Fibroblast of lung (primary cell): ENCODE measurements at places on chromosomes 6 and 20. TPM values are rescaled to one million over a fixed set of nuclear protein-coding genes. Genes with fewer than 3 reads are reported as not detected.

- H3K4me3 ChIP-seq = peak overlapping the region; percentile 94
- H3K36me3 ChIP-seq = no peaks in the 10 kb centered on the region
- no peaks in the 10 kb centered on the region for H3K27me3 ChIP-seq
- DNase-seq = no peak
Observed at GRCh38 chr20:33399924-33400323, 1.4 kb downstream of the CDK5RAP1 start.

GRCh38 chr6:33857093-33857931 is 53.5 kb upstream of the MLN start:
- DNase-seq = no peak
- no peaks in the 10 kb centered on the region for H3K4me1 ChIP-seq
- H3K36me3 ChIP-seq = no peaks in the 10 kb centered on the region
- H3K27ac ChIP-seq = no peak overlapping the region
- H3K4me3 ChIP-seq = no peak overlapping the region
- H3K27me3 ChIP-seq = no peaks in the 10 kb centered on the region

DNA sequence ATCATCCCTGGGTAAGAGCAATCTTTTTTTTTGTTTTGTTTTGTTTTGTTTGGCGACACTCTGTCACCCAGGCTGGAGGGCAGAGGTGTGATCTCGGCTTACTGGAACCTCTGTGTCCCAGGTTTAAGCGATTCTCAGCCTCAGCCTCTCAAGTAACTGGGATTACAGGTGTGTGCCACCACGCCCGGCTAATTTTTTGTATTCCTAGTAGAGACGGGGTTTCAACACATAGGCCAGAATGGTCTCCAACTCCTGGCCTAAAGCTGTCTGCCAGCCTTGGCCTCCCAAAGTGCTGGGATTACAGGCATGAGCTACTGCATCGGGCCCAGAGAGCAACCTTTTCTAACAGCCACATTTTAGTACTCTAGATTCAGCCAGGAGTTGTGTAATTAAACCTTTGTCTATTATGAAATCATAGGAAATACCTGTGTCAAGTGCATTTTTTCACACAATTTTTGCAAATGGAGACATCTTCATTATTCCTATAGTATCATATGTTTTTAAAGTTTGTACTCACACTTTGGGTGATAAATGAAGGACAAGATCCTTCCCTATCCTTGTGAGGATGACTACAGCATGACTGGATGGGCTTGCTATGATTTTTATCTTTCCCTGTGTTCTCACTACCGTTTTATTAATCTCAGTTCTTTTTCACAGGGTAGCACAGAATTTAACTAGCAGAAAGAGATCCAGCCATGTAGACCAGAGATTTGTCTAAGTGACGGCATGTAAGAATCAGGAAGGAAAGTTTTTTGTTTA is 82.6 kb downstream of the OR2B2 start:
- H3K27me3 ChIP-seq = no peaks in the 10 kb centered on the region
- H3K27ac ChIP-seq = peak overlapping the region; percentile 85
- DNase-seq = no peak
- peak overlapping the region; percentile 80 for H3K4me3 ChIP-seq
- no peaks in the 10 kb centered on the region for H3K36me3 ChIP-seq

- H3K4me3 ChIP-seq = no peak overlapping the region
- H3K4me1 ChIP-seq = no peaks in the 10 kb centered on the region
- no peak overlapping the region for H3K27ac ChIP-seq
Observed at GRCh38 chr6:29227235-29227634, 56.5 kb downstream of the OR2J2 start.

DNA sequence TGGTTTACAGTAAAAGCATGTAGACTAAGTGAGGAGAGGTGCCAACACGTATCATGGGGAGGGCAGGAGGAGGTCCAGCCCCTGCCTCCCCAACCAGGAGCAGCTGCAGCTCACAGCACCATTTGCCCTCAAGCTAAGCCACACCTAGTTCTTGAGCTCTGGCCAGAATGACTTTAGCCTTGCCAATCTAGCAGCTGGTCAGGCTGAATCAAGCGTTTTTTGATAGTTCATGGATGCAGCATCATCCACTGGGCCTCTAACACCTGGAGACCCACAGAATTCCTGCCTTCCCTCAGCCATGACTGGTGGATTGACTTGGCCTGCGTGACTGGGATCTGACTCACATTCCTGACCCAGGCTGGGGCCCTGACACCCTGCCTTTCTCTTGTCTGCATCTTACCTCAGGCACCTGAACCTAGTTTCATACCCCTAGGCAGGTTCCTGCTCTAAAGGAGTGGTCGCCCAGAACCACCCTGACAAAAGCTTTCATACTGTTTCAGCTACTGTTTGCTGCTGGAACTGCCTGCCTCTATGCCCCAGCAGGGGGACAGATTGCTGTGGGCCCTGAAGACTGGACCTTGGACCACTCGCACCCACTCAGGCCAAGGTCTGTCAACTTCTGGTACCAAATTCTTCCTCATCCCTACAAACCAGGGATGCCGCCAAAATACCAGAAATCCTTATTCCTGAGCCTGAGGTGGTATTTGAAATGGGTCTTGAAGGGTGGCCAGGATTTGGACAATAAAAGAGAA is 122.3 kb downstream of the QRSL1 start:
- no peak for DNase-seq
- no peaks in the 10 kb centered on the region for H3K4me1 ChIP-seq
- no peaks in the 10 kb centered on the region for H3K36me3 ChIP-seq
- no peak overlapping the region for H3K4me3 ChIP-seq

- no peaks in the 10 kb centered on the region for H3K27me3 ChIP-seq
- H3K27ac ChIP-seq = no peak overlapping the region
- DNase-seq = peak; percentile 42
- H3K4me1 ChIP-seq = peaks cover 2% of the 10 kb centered on the region
Observed at GRCh38 chr20:32456869-32457478, 98.8 kb downstream of the ASXL1 start.

GRCh38 chr6:34526241-34526972 is 29.7 kb downstream of the SPDEF start:
- no peak overlapping the region for H3K4me3 ChIP-seq
- peaks cover 8% of the 10 kb centered on the region for H3K27me3 ChIP-seq
- H3K36me3 ChIP-seq = no peaks in the 10 kb centered on the region
- no peak overlapping the region for H3K27ac ChIP-seq
- DNase-seq = no peak

GRCh38 chr6:55182016-55182650 is 7.8 kb downstream of the HCRTR2 start:
- no peak overlapping the region for H3K4me3 ChIP-seq
- no peaks in the 10 kb centered on the region for H3K36me3 ChIP-seq
- peak; percentile 9 for DNase-seq

GRCh38 chr6:164104432-164104831 is 689.9 kb downstream of the QKI start:
- no peak overlapping the region for H3K27ac ChIP-seq
- no peaks in the 10 kb centered on the region for H3K4me1 ChIP-seq
- no peaks in the 10 kb centered on the region for H3K36me3 ChIP-seq
- H3K4me3 ChIP-seq = no peak overlapping the region

- no peaks in the 10 kb centered on the region for H3K27me3 ChIP-seq
- peak; percentile 1 for DNase-seq
- H3K36me3 ChIP-seq = no peaks in the 10 kb centered on the region
- H3K4me3 ChIP-seq = no peak overlapping the region
Observed at GRCh38 chr6:85751374-85752055, 108.8 kb upstream of the SYNCRIP start.

DNA sequence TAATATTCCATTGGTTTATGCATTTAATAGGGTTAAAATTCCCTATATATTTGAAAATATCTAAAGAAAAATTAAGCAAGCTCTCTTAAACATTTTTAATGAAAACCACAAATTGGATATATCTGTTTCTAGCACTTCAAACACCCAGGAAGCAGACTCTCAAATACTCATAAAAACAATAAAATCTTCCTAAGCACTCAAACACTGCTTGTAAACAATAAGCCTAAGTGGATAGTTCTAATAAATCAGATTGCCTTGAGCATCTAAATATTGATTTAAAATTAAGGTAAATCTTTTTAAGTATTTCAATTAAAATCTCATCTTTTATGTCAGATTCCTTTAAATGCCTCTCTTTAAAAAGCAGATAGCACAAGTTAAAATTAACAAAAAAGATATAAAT is 254.4 kb downstream of the KCNQ5 start:
- H3K27ac ChIP-seq = no peak overlapping the region
- no peaks in the 10 kb centered on the region for H3K36me3 ChIP-seq

DNA sequence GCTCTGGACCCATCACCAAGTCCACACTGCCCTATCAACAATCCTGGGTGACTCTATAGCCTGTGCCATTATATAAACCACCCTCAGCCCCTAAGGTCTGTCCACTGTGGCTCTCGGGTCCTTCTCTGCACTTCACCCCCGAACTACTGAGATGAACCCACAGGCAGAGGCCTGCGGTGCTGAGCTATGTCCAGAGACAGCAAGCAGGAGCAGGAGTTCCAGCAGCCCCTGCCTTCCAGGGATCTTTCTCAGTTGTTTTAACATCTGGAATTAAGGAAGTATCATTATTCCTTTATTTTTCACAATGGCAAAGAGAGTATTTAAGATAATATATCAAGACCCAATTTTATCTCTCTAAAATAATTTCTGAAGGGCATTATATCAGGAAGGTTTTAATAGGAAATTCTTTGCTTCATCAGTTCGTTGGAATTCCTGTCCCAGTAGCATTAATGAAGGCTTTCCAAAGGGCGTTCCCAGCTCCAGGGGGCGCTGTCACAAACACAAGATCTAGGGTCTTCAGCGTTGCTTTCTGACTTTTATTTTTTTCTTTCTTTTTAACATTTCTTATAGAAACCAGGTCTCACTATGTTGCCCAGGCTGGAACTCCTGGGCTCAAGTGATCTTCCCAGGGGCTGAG is 27.3 kb downstream of the RRBP1 start:
- peaks cover 22% of the 10 kb centered on the region for H3K4me1 ChIP-seq
- peaks cover 27% of the 10 kb centered on the region for H3K36me3 ChIP-seq
- H3K27me3 ChIP-seq = no peaks in the 10 kb centered on the region
- peak overlapping the region; percentile 26 for H3K27ac ChIP-seq

GRCh38 chr6:11021003-11021402 is 23.1 kb downstream of the ELOVL2 start:
- no peaks in the 10 kb centered on the region for H3K27me3 ChIP-seq
- no peak overlapping the region for H3K27ac ChIP-seq
- no peak overlapping the region for H3K4me3 ChIP-seq
- no peaks in the 10 kb centered on the region for H3K36me3 ChIP-seq
- peaks cover 3% of the 10 kb centered on the region for H3K4me1 ChIP-seq

DNA sequence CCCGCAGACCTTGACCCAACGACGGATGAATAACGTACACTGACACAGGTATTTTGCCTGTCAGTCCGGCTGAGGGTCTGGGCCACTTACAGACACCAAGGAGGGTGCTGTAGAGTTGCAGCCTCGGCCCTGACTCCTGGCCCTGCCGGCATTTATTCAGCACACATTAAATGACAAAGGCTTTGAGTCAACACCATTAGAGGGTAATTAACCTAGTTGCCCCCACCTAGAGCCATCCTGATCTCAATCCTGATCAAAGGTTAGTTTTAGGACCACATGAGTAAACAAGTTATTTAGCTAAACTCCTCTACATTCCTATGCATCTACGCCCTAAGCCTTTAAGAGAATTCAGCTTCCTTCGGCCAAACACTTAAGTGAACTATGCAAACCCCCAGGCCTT is 11.9 kb upstream of the PM20D2 start:
- H3K27me3 ChIP-seq = no peaks in the 10 kb centered on the region
- H3K4me3 ChIP-seq = no peak overlapping the region
- no peaks in the 10 kb centered on the region for H3K4me1 ChIP-seq
- DNase-seq = no peak

GRCh38 chr6:64644024-64644423 is 1008.4 kb downstream of the PHF3 start:
- no peaks in the 10 kb centered on the region for H3K4me1 ChIP-seq
- H3K36me3 ChIP-seq = no peaks in the 10 kb centered on the region
- H3K4me3 ChIP-seq = no peak overlapping the region
- H3K27me3 ChIP-seq = no peaks in the 10 kb centered on the region
- no peak for DNase-seq

- no peak overlapping the region for H3K4me3 ChIP-seq
- DNase-seq = no peak
- H3K4me1 ChIP-seq = no peaks in the 10 kb centered on the region
- H3K27me3 ChIP-seq = no peaks in the 10 kb centered on the region
- no peak overlapping the region for H3K27ac ChIP-seq
Observed at GRCh38 chr6:10583509-10583901, 62.4 kb downstream of the GCNT2 start.

- no peaks in the 10 kb centered on the region for H3K36me3 ChIP-seq
- no peaks in the 10 kb centered on the region for H3K4me1 ChIP-seq
- peak; percentile 59 for DNase-seq
- H3K4me3 ChIP-seq = peak overlapping the region; percentile 67
- H3K27ac ChIP-seq = no peak overlapping the region
- H3K27me3 ChIP-seq = no peaks in the 10 kb centered on the region
Observed at GRCh38 chr6:27332692-27333641, 20.9 kb upstream of the POM121L2 start.

- H3K27me3 ChIP-seq = no peaks in the 10 kb centered on the region
- no peaks in the 10 kb centered on the region for H3K36me3 ChIP-seq
- no peak overlapping the region for H3K4me3 ChIP-seq
Observed at GRCh38 chr6:27136978-27137814, 110.3 kb upstream of the PRSS16 start.

DNA sequence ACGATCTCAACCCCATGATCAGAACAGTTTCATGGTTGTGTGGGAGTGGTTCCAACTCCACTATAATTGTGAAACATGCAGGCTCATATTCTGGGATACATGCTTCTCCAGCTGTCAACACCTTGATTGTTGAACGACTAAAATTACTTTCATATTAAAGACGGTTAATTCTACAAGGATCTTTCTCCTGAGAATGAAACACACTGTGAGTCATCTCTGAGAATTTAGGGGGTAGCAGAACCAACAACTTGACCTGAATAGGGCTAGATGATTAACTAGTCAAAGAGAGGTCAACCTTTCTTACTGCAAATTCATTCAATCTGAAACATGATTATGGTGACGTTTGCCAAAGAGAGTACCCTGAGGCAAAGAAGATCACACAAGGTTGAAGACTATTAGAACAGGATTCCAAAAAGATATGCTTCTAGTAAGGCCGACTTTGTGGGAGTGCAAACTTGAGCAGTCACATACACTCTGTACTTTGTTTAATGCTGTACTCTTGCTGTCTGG is 175.2 kb upstream of the CITED2 start:
- no peaks in the 10 kb centered on the region for H3K27me3 ChIP-seq
- H3K27ac ChIP-seq = no peak overlapping the region
- H3K4me3 ChIP-seq = no peak overlapping the region

DNA sequence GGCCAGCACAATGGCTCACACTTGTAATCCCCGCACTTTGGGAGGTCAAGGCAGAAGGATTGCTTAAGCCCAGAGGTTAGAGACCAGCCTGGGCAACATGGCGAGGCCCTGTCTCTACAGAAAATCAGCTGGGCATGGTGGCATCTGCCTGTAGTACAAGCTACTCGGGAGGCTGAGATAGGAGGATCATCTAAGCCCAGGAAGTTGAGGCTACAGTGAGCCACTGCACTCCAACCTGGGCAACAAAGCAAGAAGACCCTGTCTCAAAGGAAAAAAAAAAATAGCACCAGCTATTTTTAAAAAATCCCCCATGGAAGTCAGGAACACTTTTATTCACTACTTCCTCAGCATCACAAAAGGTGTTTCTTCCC is 45.2 kb upstream of the FOXQ1 start:
- H3K27me3 ChIP-seq = no peaks in the 10 kb centered on the region
- H3K4me3 ChIP-seq = no peak overlapping the region
- no peaks in the 10 kb centered on the region for H3K4me1 ChIP-seq
- DNase-seq = no peak
- no peaks in the 10 kb centered on the region for H3K36me3 ChIP-seq

GSTA3 gene
- not detected in 2 replicates for polyA plus RNA-seq

TSPO2 gene
- polyA plus RNA-seq = not detected in 2 replicates

DEFB124 gene
- not detected in 2 replicates for polyA plus RNA-seq

WFDC6 gene
- not detected in 2 replicates for polyA plus RNA-seq

RHAG gene
- 0.06 TPM in 1 of 2 replicates, not detected in the other for polyA plus RNA-seq

FAM217A gene
- polyA plus RNA-seq = not detected in 2 replicates

TSBP1 gene
- polyA plus RNA-seq = not detected in 2 replicates

CPNE5 gene
- 0.02 TPM in 2 replicates for polyA plus RNA-seq

MOCS1 gene
- 8.4 and 11.6 TPM in 2 replicates for polyA plus RNA-seq

MAS1 gene
- polyA plus RNA-seq = not detected in 2 replicates
